ENCODE measurements at places on chromosomes 1 and 21. TPM values are rescaled to one million over a fixed set of nuclear protein-coding genes. Genes with fewer than 3 reads are reported as not detected.

Gene DNALI1
- total RNA-seq, result 6.5 TPM

Gene SAMSN1
- total RNA-seq, result under 0.01 TPM

Gene RBM34
- total RNA-seq, result 58.9 TPM

Gene GPR3
- under 0.01 TPM for total RNA-seq

Gene FCER1G
- total RNA-seq, result 0.29 TPM

Gene MATN1
- total RNA-seq, result under 0.01 TPM

Gene CEP85
- 9.1 TPM for total RNA-seq

Gene CNTN2
- under 0.01 TPM for total RNA-seq

Gene GJA8
- not detected for total RNA-seq

Gene WNT4
- not detected for total RNA-seq

Gene CR1L
- not detected for total RNA-seq

Gene LCK
- 0.29 TPM for total RNA-seq

Gene NBPF4
- total RNA-seq, result under 0.01 TPM

Gene PKNOX1
- total RNA-seq, result 11.9 TPM

Gene KIF26B
- 22.1 TPM for total RNA-seq

Gene TMEM81
- total RNA-seq, result 1.8 TPM

Gene PRKCZ
- 0.72 TPM for total RNA-seq

Gene ZNF648
- not detected for total RNA-seq

Gene DDR2
- total RNA-seq, result 384 TPM

Gene PPM1J
- total RNA-seq, result 0.59 TPM

Gene DAB1
- total RNA-seq, result not detected

Gene SPRR1A
- total RNA-seq, result not detected

Gene TAS1R1
- total RNA-seq, result 0.29 TPM

Gene AZIN2
- 18.8 TPM for total RNA-seq

Gene F5
- total RNA-seq, result not detected

Gene TIE1
- total RNA-seq, result not detected

Gene EIF4G3
- total RNA-seq, result 53.0 TPM

Gene PLA2G4A
- total RNA-seq, result 12.3 TPM

Gene CELSR2
- total RNA-seq, result 1.5 TPM

Gene LSM10
- 6.2 TPM for total RNA-seq

Gene SPATA45
- not detected for total RNA-seq

Gene COL6A1
- total RNA-seq, result 1,612 TPM

Gene HUNK
- total RNA-seq, result under 0.01 TPM

Gene CRNN
- not detected for total RNA-seq

Gene COPA
- 282 TPM for total RNA-seq

Gene HSPB7
- total RNA-seq, result 4.1 TPM

Gene SPRR1B
- total RNA-seq, result not detected

Gene OR2G3
- not detected for total RNA-seq

Gene MRAP
- 0.59 TPM for total RNA-seq

Gene PLEKHG5
- 11.2 TPM for total RNA-seq

Measured in osteoblast (primary cell).